NCI-H1417 treated with DMSO at 0.1 percent for 48 hours (cell line): ENCODE measurements at places on chromosomes 3 and 15.

GRCh38 chr3:55579496-55579895 lies 92.4 kb upstream of the WNT5A start:
- DNase-seq: no peak

DNA sequence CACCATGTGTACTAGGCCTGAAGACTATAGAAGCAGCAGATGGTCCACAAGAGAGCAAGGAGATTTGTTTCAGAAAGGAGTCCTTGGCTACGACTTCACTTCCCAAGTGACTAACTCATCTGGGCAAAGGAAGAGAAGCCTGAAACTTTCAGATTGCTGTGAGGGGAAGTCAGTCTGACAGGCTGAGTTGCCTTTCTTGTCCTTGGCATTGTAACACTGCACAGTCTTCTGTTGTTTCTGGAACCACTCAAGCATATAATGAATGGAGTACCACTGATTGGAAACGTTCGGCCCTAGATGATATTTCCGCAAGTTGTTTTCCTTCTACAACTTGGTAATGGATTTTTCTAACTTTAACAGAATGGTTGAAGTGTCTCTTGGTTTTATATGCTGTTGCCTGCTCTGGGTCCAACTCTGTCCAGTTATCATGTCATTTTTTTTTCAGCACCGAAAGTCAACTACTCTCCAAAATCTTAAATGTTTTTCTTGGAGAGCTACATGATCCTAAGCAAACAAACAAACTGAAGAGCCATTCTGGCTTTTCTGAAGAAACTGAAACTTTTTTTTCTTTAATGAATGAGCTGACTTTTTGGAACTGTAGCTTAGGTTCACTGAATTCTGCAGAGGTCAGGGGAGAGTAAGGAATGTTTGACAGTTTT lies 685.7 kb downstream of the MECOM start:
- no peak for DNase-seq

DNA sequence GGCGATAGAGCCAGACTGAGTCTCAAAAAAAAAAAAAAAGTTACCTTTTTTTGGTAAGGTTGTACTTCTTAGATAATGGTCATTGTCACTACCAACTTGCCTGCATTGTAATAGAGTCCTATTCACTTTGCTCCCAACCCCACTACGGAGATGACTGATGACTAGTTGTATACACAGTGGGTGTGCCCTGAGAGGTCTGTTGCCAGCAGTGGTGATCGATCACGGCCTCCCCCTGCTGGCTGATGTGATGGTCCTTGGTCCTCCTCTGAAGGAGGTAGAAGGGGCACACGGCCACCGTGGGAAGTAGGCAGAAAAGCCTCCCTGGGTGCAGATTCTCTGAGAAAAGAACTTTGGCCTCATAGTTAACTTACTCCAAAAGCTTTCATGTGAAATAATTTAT lies 10.7 kb downstream of the GCNT3 start:
- no peak for DNase-seq

- no peak for DNase-seq
Measured at GRCh38 chr3:110568246-110568645, 503.4 kb upstream of the NECTIN3 start.
